SHP77 (cell line): ENCODE measurements at places on chromosomes 1 and 21.
A peak's percentile ranks its signal among the peaks of the same experiment; 100 is the strongest.

GRCh38 chr1:227795732-227796131 lies 19.7 kb upstream of the PRSS38 start:
- no peak for DNase-seq

DNA sequence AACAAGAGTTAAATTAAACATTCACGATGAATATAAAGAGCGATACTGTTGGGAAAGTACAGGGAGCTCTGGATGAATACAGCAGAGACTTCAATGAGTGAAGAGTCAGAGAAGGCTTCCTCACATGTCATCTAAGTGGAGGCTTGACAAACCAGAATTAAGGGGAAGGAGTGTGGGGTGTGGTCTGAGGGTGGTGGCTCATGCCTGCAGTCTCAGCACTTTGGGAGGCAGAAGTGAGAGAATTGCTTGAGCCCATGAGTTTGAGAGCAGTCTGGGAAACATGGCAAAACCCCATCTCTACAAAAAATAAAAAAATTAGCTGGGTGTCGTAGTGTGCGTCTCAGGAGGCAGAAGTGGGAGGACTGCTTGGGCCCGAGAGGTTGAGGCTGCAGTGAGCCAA lies 8.7 kb downstream of the SDHB start:
- no peak for DNase-seq

GRCh38 chr1:72942008-72942407 lies 659.7 kb upstream of the NEGR1 start:
- no peak for DNase-seq

- DNase-seq: no peak
Observed at GRCh38 chr1:243415663-243416408, 160.0 kb downstream of the SDCCAG8 start.

DNA sequence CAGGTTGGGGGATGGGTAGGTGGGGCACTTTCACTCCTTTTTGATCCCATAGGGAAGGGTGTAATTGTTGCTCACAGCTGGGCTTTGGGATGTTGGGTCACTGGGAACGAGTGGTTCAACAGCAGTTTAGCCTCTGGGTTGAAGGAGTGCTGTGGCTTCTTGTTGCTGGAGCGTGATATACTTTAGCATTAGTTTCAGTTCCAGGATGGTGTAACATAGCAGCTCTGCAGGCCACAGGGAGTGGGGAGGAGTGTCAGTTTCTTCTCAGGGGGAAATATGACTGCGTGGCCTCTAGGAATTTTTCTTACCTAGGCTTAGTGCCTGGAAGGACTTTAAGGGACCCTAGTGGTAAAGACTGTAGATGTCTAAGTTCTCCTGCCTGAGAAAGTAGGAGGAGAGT lies 1105.3 kb upstream of the TMPRSS15 start:
- DNase-seq: no peak

GRCh38 chr1:208479435-208479834 lies 235.3 kb upstream of the PLXNA2 start:
- no peak for DNase-seq

- peak; percentile 25 for DNase-seq
Observed at GRCh38 chr1:16226490-16227179, 10.3 kb downstream of the CPLANE2 start.

DNA sequence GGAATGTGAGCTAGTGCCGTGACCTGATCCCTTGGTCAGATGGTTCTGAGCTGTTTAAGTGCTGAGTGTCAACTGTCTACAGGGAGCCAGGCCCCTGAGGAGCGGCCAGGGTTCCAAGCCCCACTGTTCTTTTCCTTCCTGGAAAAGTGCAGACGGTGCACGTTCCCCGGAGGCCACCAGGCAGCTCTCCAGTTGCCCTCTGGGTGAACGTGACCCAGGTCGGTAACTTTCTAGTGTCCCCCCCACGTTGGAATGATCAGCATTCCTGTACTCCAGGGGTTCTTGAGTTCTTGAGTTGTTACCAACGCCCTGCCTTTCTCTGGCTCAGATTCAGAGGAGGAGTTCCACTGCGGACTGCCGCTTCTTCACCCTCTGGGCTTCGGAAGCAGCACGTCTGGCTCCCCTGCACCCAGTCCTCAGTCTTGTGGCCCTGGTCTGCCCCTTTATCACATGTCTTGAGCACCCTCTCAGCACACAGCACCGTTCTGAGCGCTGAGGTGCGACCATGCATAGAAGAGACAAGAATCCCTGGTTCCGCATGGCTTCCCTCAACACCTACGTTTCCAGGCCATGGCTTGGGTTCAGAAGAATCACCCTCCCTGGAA lies 131.5 kb downstream of the DHRS3 start:
- no peak for DNase-seq

DNA sequence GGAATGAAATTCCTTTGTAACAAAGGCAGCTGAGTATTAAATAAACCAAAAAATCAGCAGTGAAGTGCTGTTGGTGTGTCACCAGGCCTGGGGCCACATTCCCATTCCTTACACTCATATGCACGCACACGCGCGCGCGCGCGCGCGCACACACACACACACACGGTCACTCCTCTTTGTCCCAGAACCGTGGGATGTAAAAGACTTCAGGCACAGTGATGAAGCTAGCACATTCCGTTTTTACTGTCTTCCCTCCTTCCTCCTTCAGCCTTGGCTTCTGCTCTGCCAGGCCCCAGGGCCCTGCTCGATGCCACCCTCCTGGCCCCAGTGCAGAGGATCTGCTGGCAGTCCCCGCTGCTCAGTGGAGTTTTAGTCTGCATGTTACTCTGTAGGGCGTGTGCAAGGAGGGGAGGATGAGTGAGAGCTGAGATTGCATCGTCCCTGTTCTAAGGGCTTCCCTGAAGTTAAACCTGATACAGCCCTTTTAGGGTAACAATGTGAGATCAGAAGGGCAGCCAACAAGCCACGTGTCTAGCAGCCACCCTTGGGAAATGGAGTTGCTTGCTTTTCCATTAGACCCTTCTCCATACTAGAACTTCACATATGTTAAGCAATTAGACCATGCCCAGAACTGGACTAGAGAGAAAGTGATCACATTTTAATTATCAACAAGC lies 71.7 kb upstream of the WDR26 start:
- DNase-seq: no peak

GRCh38 chr1:44030605-44031251 lies 534 bp downstream of the SLC6A9 start:
- DNase-seq: no peak

DNA sequence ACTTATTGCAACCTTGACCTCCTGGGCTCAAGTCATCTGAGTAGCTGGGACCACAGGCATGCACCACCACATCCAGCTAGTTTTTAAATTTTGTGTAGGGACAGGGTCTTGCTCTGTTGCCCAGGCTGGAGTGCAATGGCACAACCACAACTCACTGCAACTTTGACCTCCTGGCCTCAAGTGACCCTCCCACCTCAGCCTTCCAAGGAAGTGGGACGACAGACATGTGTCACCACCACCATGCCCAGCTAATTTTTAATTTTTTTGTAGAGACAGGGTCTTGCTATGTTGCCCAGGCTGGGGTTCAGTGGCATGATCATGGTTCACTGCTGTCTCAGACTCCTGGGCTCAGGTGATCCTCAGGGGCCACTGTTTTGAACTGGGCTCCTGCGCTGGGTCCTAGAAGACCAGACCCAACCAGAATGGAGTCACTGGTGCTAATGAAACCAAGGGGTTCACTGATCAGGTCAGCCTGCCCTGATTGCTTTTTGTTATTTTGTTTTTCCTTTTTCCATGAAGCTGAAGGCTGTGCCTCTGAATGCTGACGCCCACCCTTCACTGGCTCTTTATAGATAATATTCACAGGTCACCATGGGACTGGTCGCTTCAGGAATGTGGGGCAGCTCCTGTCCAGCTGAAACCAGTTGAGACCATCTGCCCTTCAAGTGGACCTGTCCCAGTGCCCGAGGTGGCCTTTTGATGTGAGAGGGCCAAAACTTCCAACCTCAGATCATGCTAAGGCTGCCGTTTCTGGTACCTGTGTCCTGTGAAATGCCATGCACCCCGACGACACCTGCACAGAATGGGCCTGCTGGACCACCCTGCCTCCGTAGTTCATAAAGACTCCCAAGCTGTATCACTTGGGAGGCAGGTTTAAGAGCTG lies 4.9 kb downstream of the TRIM17 start:
- DNase-seq: no peak

DNA sequence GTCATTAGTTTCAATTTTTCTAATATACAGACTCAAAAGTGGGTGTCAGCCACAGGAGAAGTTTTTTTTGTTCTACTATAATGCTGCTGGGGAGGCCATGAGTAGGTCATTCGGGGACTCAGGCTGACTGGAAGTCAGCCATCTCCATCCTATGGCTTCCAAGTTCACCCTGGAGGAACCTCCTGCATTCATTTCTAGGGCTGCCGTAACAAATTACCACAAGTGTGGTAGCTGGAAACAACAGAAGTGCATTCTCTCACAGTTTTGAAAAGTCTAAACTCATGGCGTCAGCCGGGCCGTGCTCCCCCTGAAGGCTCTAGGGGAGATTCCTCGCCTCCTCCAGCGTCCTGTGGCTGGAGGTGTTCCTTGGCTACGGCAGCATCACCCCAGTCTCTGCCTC lies 17.7 kb downstream of the AGT start:
- DNase-seq: no peak

DNA sequence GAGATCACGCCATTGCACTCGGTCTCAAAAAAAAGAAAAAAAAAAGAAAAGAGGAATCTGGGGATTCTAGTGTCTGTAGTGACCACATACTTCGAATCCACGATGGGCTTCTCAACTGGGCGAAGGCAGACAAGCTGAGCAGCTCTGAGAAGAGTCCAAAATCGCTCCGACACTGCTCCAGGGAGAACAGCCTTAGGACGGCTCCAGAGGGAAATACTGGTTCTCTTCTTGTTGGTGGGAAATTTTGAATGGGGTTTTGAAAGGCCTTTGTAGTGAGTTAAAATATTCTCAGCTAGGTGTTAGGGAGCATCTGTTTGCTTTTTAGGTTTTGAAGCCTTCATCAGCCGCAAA lies 18.3 kb upstream of the HJV start:
- DNase-seq: peak; percentile 38

GRCh38 chr1:35567947-35568558 lies 5.1 kb upstream of the TFAP2E start:
- no peak for DNase-seq

- DNase-seq: no peak
Observed at GRCh38 chr1:51946300-51946699, 44.2 kb downstream of the RAB3B start.

- no peak for DNase-seq
Observed at GRCh38 chr1:24351247-24351646, 32.1 kb downstream of the GRHL3 start.

DNA sequence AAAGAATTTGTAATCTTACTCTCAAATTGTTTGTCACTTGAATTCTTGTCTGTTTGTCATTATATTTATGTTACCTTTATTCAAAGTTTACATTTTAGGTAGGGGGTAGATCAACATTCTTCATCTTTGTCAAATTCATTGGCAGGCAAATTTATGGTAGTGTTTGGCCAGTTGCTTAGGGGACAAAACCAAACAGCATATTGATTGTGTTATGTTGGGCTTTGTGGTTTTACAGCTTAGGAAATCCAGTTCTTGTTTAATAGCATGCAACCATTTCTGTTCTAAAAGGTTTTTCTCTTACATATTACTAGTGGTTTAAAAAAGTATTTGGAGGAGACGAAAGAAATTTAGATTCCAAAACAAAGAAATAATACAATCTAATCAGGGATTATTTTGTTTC lies 91.4 kb downstream of the HMCN1 start:
- DNase-seq: no peak

DNA sequence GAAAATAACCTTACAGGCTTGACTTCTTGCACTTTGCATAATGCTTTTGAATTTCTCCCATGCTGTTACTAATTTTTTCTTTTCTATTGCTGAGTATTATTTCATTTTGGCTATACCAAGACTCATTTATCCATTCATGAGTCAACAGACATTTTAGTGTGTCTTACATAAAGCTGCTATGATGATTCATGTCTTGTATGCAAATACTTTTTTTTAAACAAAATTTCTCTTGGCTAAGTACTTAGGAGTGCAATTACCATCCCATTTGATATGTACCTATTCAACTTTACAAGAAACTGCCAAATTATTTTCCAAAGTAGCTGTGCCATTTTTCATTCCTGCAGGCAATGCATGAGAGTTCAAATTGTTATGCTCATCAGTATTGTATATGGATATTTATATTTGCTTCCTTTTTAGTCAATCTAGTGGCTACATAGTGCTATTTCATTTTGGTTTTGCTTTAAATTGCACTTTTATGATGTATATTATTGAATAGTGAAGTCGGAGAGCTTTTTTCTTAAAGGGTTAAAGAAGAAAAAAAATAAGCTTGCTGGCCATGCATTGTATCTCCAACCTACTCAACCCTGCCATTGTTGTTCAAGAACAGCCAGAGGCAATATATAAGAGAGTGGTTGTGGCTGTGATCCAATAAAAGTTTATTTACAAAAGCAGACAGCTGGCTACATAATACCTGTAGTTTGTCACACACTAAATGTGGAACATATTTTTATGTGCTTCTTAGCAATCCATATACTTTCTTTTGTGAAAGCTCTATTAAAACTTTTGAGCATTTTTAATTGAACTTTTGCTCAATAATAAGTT lies 862.8 kb downstream of the KCNT2 start:
- peak; percentile 22 for DNase-seq

DNA sequence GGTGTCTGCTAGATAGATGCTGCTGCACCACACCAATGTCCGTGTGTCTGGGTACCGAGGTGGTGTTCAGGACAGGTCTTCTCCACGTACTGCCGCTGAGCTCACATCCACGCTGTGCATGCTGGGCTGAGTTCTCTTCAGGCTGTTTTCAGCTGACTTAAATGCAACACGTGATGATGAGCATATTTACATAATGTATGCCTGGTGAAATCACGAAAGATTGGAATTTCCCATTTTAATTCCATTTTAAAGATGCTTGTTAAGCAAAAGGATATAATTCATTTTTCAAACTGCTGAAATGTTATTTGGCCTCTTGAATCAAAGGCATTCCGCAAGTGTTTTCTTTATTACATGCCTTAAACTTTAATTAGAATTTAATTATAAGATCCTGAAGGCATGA lies 107.9 kb downstream of the FGGY start:
- no peak for DNase-seq

DNA sequence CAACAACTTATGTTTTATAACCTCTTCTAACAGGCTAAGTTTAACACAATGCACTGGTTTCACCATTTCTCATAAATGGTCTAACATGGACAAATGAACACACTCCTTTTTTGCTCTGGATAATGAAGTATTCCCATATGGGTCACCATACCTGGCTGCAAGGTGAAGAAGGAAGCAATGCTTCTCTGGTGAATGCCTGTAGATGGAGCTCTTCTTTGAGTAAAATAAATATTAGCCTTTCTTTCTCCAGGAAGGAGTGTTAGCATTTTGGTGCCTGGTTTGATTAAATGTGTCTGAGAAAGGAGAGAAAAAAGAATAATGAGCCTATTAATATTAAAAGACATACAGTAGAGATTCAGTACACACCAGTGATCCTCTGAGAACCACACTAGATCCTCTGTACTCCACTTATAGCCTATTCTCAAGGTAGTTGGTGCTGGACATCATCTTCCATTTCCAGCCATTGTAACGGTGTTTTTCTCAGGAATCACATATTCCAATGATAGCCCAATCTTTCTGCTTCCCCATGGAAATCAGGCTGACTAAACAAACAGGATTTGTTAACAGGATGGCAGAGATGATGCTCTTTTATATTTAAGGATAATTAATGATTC lies 17.6 kb downstream of the MTFR1L start:
- no peak for DNase-seq

GRCh38 chr1:99969260-99969728 lies 502 bp upstream of the SLC35A3 start:
- peak; percentile 43 for DNase-seq
